ENCODE measurements at places on chromosomes 6 and 20.

DNA sequence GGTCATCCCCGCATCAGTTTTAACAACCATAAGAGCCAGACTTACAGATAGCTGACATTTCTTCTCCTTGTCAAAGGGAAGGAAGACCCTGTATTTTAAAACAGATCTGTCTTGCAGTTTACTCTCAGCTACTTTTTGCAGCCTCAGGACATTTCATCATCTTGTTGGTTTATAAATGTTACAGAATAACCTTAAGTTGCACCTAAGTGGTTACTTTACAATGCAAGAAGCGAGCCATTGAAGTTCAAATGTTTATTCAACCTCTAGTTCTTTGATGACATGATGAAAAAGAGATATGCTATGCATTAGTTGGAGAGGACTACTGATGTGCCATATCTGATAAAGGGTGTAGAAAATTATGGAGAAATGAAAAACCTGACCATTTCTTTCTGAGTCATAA is 187.9 kb upstream of the COL21A1 start:
- no peak for DNase-seq

DNA sequence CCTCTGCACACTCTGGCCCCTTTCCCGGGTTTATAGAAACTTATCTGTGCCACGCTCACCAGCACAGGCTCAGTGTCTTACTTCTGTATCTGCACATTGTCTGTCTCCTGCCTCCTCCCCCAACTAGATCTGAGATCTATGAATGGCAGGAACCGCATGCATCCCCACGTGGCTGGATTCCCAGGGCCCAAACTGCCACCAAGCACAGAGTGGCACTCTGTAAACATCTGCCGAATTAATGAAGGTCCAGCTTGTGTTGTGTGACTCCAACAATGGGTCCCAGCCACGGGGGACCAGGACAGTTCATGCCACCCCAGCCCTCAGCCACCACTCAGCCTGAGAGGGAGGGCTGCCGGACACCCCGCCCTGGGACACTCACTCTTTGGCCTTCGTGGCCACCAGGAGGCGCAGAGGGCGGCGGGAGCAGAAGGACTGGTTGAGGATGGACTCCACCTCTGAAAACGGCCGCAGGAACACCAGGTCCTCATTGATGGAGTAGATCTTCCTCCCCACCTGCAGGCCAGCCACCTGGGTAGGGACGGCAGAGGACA is 171.1 kb downstream of the PREX1 start:
- no peak for DNase-seq

DNA sequence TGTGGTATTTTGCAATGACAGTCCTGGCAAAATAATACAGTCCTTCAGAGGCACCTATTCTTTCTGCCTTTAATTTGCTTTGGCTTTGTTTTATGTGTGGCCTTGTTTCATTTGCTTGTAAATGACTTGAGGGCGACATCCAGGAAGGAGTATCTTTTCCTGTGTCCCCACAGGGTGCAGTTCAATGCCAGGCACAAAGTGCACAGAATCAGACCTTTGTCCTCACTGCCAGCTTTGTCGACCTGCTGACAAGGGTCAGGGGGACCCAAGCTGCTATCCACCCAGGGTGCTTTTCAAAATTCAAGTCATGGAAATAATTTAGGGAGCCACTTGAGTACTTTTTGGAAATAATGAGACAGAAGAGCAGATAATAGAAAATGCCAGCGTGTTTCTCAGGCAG is 37.0 kb upstream of the CDKN1A start:
- no peak for DNase-seq

DNA sequence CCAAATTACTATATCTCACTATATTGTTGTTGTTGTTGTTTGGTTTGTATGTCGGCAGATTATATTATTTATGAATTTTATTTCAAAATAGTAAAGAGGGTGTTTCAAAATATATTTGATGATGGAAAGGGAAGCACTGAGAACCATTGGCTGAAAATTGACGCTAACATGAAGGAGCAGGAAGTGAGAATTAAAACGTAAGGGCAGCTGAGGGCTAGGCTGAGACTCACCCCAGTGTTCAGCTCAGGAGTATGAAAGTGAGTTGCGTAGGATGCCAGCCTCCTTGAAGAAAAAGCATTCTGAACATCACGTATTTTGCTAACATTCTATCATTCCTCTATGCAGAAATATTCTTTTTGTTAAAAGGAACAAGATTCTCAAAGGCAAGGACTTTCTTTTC is 10.7 kb upstream of the IPCEF1 start:
- no peak for DNase-seq

- DNase-seq, result peak; percentile 59
These were observed 198.7 kb downstream of the MOXD1 start for GRCh38 chr6:132202574-132202973.

DNA sequence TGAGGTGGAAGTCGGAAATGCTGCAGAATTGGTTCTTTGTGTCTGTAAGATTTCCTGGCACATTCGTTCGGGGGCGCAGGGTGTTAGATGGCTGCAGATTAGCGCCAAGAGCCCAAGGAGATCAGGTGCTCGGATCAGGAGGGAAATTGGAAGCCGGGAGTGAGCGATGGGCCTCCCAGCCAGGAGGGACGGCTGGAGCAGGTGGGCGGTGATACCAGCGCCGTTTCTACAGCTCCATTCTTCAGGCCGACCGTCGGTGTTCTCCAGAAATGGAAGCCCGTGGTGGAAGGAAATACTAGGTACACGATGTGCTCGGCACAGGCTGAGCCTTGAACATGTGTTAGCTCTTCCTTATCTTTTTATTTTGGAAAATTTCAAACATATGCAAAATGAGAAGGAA is 6.5 kb downstream of the SIRPA start:
- no peak for DNase-seq

- DNase-seq, result no peak
These were observed 526.6 kb upstream of the ARID1B start for GRCh38 chr6:156250593-156250992.

DNA sequence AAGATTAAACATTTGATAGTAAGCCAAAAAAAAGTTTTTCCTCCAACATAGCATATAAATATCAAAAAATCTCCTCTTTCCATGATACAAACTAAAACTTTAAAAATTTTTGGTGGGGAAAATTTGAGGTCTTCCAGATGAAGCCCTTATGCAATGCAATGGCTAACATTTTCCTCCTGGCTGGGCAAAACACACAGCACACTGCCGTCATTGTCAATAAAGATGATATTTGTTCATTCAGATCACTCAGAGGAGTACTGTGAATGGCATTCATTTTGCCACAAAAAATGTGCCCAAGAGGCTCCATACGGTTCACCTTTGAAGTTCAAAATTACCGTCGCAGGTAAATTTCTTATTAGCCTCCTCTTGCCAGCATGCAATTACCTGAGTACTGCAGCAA is 33.9 kb upstream of the FBXO9 start:
- no peak for DNase-seq

- DNase-seq, result no peak
These were observed 1.8 kb upstream of the JPH2 start for GRCh38 chr20:44188752-44189151.

GRCh38 chr6:157213907-157214565 is 109.3 kb downstream of the TMEM242 start:
- no peak for DNase-seq

GRCh38 chr20:664151-664550 is 11.2 kb upstream of the SRXN1 start:
- DNase-seq, result no peak

GRCh38 chr6:121450242-121450641 is 14.8 kb downstream of the GJA1 start:
- DNase-seq, result no peak

DNA sequence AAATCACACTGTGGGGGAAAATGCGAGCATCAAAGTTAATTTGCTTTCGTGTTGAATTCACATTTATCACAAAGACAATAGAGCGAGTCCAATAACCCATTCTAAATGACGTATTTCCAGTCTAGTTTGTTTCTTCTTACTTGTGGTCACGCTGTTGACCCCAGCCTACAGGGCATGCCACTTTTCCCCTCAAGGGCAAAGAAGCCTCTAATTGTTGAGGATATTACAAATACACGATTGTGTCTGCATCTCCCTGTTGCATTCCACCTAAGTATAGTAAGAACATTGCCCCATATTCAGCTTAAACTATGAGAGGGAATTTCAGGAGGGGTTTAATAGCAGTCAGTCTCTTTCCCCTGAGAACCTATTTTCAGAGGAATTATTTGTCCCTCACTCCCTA is 37.4 kb upstream of the DSP start:
- DNase-seq, result no peak

GRCh38 chr6:1643830-1644445 is 34.2 kb downstream of the FOXC1 start:
- no peak for DNase-seq

DNA sequence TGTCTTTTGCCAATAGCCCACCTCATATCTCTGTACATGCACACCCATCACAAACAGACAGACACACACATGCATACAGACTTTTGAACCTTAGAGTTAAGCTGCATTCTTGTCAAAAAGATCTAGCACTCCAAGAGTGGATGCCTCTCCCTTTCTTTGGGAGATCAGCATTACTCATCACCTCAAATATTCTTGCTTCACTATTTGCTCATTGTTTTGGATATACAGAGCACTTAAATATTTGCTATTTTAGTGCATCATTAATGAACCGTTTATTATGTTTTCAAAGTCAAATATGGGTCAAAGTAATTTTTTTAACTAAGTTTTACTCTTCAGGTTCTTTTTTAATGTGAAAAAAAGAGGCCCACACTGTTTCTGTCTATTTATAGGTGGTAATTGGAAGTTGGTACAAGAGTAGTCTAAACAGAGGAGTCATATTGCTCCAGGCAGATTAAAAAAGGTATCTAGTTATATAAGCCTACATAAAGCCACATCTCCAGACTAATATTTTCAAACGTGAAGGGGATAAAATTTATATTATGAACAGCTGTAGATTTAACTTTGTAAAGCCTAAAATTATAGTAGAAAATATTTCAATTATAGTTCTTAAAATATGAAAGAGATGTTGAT is 102.6 kb downstream of the FLRT3 start:
- DNase-seq, result peak; percentile 51

- no peak for DNase-seq
These were observed 22.1 kb downstream of the BACH2 start for GRCh38 chr6:90274451-90275030.

DNA sequence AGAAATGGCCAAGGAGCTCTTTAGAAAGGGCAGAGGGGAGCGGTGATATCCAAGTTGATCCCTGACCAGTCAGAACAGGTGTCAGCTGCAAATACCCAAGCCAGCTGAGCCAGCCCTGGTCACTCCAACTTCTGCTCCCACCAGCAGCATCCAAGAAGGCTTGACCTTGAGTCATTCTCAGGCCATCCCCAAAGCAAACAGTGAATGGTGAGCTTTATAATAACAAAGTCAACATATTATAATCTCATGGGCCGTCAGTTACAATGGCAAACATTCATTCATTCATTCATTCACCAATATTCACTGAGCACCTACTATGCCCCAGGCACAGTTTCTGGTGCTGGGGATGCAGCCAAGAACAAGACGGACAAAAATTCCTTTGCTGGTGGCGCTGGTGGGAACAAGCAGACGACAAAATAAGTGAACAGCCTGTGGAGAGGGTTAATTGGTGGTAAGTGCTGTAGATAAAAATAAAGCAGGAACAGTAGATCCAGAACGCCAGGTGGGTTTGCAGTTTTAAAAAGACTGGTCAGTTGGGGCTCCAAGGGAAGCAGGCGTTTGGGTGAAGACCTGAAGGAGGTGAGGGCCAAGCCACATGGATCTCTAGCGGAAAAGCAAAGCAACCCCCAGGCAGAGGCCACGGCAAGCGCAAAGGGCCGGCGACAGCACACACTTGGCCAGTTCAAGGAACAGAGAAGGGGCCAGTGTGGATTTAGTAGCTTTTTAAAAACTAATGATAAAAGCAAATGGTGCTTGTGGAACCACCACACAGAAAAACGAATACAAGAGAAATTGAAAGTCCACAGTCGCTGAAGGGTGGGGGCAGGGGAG is 131.8 kb upstream of the PTPN1 start:
- DNase-seq, result no peak

DNA sequence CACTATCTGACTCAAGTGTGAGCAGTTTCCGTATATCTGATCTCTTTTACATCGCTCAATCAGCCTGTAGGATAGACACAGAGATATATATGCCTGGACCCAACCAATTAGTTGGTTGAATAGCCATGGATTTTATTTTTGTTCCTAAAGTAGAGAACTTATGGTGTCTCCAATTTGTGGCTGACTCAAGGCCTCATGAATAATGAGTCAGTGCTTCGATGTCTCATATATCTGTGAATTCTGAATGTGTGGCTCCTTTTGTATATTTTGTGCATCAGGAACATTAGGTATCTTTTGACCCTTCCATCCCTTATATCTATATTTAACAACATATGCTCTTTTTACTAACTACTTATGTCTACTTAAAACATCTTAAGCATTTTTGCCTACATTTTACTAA is 64.5 kb downstream of the OR2B2 start:
- DNase-seq, result no peak

GRCh38 chr6:150251566-150252186 is 108.8 kb downstream of the PPP1R14C start:
- DNase-seq, result no peak

GRCh38 chr6:112144145-112144926 is 56.9 kb downstream of the FAM229B start:
- peak; percentile 75 for DNase-seq

DNA sequence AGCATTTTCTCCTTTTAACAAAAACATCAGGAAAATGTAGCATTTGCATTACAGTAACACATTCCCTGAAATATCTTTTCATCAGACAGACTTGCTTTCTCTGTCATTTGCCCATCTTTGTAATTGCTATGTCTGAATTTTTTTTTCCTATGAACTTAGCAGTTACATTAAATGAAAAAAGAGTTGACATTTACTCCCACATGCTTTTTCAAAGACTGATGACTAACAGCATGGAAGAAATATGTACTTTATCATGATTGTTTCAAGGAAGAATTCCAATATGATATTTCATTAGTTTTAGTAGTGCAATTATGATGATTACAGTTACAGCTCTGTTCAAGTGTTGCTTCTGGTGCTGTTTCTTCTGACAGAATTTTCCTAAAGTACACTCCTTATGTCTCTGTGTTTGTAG is 864.5 kb upstream of the MAN1A1 start:
- DNase-seq, result peak; percentile 1

DNA sequence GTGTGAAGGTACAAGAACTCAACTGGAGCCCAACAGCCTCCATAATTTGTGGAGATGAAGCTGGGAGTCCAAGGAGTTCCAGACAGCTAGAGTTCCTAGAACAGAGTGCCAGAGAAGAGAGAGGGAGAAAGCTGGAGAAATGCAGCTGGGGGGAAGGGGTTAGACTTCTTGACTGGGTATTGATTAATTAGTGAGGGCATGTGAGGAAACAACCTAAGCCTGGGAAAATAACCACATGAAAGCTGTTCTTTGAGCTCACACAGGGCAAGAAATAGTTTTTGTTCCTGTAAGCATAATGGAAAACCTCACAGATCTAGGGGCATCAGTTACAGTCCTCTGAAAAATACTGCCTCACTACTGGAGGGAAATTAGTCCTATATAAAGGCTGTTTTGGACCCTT is 230.5 kb upstream of the FKBP1C start:
- no peak for DNase-seq

GRCh38 chr6:7201732-7202541 is 94.2 kb downstream of the RREB1 start:
- no peak for DNase-seq

Data from fibroblast of skin of left quadriceps (primary cell).